ENCODE measurements at places on chromosomes 6 and 20.
A peak's percentile ranks its signal among the peaks of the same experiment; 100 is the strongest.

DNA sequence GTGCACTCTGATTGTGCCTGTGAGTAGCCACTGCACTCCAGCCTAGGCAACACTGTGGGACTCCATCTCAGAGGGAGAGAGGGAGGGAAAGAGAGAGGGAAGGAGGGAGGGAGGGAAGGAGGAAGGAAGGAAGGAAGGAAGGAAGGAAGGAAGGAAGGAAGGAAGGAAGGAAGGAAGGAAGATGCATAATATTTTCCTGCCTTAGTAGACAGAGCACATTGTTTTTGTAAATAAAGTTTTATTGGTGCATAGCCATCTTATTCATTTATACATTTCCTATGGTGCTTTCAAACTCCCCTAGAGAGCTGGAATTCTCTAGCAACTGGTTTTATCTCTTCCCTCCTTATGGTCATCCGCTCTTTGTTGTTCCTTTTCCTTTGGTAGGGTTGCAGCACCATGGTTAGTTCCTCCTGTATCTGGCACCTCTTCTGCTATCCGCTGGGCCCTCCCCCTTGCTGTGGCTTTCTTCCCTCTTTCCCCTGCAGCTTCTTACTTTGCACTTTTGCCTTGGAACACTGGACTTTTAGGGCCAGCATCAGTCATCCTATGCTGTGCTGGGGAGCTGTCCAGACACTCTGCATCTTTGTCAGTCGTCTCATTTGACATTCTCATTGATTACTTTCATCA is 20.2 kb downstream of the GPR6 start:
- DNase-seq = no peak

DNA sequence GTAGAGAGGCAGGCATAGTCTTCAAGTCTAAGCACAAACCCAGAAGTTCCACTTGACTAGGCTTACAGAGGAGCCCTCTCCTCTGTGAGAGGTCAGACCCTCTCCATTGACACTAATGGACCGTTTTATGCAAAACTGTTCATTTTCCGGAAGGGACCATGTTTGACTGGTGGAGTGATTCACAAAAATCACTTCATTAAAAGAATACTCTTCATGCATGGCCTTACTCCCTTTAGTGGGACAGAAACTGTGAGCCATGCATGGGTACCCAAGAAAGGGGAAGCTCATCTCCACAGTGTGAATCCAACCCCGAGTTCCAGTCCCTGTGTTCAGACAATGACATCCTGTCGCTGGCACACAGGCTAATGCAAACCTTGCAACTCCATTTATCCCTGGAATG is 63.2 kb downstream of the OLIG3 start:
- no peak for DNase-seq

GRCh38 chr6:3319610-3320200 is 61.0 kb downstream of the PSMG4 start:
- no peak for DNase-seq

DNA sequence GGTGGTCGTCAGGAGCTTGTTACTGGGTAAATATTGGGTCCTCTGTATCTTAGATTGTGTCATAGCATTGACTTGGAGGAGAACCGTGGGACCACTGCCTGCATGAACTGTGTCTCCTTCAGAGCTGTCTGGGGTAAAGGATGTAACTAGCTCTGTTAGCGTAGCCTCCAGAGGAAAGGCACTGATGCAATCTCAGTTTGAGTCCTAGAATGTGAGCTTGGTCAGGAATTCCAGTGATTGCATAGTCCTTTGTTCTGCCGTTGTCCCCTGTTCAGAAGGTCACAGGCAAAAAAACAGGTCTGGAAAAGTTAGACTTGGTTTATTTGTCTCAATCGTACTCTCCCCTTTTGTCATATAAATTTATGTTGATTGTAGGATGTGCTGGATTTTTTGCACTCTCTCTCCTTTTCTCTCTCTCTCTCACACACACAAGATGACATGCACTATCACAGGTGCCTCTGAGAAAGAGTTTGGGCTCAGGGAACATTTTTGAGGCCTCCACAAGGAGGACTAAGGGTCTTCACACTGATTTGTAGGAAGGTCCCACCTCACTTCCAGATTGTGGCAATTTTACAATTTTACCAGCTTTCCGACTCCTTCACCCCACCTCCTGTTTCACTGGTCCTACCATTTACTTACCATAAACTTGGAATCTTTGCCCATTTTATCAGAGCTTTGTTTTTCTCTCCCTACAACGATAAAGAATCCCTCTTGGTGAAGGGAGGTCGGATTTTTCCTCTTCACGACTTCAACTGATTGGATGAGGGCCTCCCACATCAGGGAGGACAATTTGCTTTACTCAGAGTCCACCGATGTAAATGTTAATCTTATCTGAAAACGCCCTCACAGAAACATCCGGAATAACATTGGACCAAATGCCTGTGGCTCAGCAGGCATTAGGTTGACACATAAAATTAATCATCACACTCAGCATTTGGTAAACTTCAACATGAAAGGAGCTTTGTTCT is 7.0 kb upstream of the DACT2 start:
- DNase-seq = peak; percentile 70

DNA sequence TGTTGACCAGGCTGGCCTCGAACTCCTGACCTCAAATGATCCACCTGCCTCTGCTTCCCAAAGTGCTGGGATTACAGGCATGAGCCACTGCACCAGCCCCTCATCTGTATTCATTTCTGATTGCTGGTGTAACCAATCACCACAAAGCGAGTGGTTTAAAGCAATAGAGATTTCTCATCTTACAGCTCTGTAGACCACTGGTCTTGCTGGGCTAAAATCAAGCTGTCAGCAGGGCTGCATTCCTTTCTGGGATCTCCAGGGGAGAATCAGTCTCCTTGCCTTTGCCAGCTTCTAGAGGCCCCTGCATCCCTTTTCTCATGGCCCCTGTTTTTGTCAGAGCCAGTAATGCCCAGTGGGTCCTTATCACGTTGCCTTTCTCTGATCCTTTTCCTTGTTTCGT is 49.9 kb upstream of the PMEPA1 start:
- DNase-seq = no peak

All from Daoy (cell line).